ENCODE measurements at places on chromosomes 1 and 21.

- no peak for DNase-seq
Measured at GRCh38 chr1:907611-908451, 15.9 kb upstream of the SAMD11 start.

GRCh38 chr1:184075055-184076029 is 23.8 kb downstream of the TSEN15 start:
- DNase-seq: no peak

DNA sequence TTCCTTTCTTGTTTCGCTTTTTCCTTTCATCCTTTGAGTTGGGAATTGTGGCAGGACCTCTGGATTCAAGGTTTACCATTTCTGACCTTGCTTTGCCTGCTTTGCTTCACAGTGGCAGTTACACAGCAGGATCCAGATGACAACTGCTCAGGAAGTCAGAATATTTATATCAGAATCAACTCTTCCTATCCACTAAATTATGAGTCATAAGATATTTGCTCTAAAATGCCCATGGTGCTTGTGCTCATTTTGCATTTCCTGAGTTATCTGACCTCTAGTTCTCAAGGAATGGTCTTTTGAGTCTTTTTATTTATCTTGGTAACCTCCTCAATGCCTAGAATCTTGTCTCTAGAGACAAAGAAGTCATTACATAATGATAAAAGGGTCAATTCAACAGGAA is 290.8 kb downstream of the LRRC7 start:
- no peak for DNase-seq

GRCh38 chr1:33477451-33477850 is 5.0 kb downstream of the ZSCAN20 start:
- DNase-seq: no peak

- no peak for DNase-seq
Measured at GRCh38 chr1:234778221-234779159, 168.5 kb upstream of the IRF2BP2 start.

- no peak for DNase-seq
Measured at GRCh38 chr1:116497656-116498055, 73.2 kb downstream of the CD58 start.

DNA sequence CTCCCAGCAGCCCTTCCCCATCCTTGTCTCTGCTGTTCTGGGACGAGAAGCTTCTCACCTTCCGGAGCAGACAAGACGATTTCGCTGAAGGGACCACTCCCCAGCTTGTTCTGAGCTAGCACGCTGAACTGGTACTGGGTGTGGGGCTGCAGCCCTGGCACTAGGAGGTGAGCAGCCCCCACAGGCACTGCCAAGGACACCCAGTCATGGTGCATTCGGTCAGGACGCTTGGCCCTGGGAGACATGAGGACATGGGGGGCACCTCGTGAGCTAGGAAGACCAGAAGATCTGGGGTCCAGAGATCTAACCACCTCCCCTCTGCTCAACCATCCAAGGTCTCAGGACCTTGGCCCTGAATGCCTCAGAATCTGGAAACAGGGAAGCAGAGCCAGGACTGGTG is 5.3 kb upstream of the TAGLN2 start:
- no peak for DNase-seq

DNA sequence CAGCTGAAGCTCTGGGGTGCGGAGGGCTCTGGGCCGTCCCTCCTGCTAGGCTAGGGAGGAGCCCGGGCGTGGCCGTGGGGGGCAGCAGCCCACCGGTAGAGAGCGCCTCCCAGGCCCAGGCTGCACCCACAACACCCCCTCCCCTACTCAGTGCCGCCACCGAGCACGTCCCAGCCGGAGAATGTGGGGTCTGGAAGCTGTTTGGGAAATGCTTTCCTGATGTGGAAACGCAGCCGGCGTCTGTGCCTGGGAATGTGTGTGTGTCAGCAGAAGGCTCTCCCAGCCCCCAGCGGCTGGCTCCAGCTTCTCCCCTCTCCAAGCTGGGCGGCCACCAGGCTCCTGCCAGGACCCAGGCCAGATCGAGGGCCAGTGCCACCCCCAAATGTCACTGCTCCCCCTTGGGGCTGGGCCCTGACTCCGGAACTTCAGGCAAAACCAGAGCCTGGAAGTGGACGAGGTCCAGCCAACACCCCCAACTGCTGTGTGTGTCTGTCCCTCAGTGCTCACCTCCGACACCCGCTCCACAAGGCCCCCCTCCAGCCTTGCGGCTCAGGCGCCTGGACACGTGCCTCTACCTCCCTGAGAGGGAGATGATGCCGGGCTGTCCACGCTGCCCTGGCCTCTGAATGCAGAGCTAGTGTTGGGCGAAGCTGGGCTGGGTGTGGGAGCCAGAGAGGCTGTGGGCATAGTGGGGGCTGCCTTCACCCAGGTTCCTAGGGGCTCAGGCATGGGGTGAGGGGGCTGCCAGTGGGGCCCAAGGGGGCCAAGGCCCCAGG is 74.7 kb downstream of the MEGF6 start:
- DNase-seq: no peak
